ENCODE measurements at places on chromosomes 4 and X.

- no peak for DNase-seq
Observed at GRCh38 chr4:112818594-112818965, 181.6 kb downstream of the LARP7 start.

DNA sequence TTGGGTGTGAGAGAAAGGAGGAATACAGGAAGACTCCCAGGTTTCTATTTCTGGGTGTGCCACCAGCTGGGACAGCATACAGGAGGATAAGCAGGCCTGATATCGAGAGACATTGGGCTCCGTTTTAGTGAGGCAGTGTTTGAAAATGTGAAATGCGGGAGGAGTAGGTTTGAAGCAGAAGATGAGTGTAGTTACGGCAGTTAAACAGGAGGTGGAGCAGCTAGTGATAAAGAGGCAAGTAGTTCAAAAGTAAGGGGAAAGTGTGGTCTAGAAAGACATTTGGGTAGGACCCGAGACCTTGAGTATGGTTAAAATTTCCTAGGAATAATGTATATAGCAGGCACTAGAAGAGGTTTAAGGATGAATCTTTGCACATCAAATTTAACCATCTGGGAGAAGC lies 42.4 kb downstream of the DCUN1D4 start:
- DNase-seq, result no peak

- DNase-seq, result no peak
Observed at GRCh38 chr4:155099231-155099630, 109.2 kb upstream of the NPY2R start.

DNA sequence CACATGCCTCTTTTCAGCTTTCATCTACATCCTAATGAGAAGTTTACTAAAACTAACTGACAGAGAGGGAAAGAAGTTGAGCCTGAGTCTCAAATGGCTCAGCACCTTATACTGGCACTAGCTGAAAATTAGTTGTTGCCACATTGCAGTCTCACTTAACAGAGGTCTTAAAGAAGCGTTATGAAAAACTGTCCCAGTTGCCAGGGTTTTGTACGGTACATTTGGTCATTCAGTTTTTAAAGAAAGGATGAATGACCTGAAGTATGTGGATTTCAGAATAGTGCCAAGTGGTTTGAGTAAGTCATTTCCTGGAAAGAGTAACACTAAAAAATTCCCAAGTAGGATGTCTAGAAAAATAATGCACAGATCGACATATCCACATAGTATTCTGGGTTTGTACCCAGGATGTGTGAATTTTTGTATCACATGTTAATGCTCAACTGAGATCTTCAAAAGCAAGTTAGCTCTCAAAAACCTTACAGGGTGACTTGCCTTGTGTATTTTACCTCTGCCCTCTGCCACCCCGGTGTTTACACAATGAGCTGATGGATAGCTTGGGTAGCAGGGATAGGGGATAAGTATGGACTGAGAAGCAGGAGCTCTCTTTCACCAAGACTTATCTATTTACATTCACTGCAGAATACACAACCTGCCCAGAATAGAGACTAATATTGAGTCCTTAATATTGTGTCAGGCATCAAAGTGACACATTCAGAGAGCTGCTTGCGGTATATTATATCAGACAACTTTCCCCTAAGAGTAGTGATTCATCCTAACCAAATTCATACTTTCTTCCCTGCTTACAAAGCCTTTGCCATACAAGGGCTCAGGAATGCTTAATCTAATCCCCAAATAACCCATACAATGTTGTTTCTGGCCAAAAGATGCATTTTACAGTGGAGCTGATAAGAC lies 1075.7 kb upstream of the PABPC4L start:
- DNase-seq, result no peak

GRCh38 chr4:142556048-142556447 lies 290.1 kb downstream of the INPP4B start:
- no peak for DNase-seq

DNA sequence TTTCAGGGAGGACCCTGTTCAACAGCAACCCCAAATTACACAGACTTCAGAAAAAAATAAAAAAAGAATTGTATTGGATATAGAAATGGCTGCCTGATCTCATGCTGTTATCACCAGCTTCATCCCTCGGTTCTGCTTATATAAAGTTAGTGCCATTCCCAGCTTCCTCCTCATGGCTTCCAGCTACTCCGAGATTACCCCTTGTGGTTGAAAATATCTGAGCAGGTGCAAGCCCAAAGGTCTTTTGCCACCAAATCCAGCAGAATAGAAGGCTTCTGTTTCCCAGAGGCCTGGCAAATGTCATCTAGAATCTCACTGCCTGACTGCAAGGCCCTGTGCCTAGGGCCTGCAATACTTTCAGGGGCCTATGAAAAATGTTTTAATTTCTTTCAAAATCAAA lies 13.8 kb upstream of the HPGDS start:
- no peak for DNase-seq

DNA sequence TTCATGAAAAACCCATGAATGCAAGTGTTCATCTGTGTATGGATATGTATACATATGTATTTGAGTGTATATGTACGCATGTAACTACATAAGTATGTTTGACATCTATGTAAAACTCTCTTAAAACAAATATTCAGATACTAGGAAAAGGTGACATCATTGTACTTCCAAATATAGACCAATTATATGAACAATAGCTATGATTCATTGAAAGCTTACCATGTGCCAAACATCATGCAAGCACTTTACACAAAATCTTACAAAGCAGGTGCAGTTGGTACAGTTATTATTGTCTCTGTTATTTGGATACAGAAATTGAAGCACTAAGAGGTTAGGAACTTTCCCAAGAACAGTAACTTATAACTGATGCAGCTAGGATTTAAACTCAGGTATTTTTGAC lies 21.4 kb downstream of the MAGEB17 start:
- no peak for DNase-seq

GRCh38 chr4:109998867-109999584 lies 86.3 kb downstream of the EGF start:
- DNase-seq, result no peak

GRCh38 chr4:185793716-185794115 lies 18.3 kb downstream of the SORBS2 start:
- no peak for DNase-seq

DNA sequence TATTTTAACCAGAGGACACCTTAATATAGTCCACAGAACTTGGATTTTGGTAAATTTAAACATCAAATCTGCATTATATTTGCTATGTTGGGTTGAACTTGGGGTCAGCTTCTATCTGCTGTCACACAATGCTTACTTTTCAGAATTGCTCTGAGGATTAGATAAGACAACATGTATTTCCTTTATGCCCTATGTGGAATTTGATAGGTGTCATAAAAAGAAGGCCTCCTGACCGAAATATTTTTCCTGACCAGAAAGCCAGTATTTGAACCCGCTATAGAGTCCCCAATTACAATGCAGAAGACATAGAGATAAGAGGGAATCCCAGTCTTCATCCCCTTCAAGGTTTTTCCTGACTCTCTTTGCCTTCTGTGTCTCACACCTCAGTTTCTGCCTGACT lies 4.1 kb downstream of the MTTP start:
- no peak for DNase-seq

- no peak for DNase-seq
Observed at GRCh38 chr4:185711726-185712125, 100.3 kb downstream of the SORBS2 start.

GRCh38 chrX:111728096-111728495 lies 47.1 kb downstream of the ALG13 start:
- DNase-seq, result no peak

- DNase-seq, result no peak
Observed at GRCh38 chr4:94519925-94520789, 68.4 kb downstream of the PDLIM5 start.

DNA sequence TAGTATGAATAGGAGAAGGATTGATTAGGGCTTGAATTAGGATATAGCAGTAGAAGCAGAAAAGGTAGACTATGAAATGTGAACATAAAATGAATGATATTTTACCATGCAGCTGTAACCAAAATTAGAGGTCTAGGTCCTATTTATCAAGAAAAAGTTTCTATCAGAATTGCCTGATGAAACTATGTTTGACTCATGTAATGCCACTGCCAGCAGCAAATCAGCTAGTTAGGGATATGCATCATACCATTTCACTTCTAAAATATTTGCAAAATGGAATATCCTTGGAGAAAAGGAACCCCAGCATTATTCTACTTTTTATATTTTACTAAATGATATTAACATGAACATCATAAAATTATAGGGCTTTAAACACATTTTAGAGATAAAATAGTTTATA lies 188.4 kb downstream of the WDFY3 start:
- DNase-seq, result no peak

GRCh38 chr4:5030221-5030620 lies 11.0 kb upstream of the CYTL1 start:
- no peak for DNase-seq

DNA sequence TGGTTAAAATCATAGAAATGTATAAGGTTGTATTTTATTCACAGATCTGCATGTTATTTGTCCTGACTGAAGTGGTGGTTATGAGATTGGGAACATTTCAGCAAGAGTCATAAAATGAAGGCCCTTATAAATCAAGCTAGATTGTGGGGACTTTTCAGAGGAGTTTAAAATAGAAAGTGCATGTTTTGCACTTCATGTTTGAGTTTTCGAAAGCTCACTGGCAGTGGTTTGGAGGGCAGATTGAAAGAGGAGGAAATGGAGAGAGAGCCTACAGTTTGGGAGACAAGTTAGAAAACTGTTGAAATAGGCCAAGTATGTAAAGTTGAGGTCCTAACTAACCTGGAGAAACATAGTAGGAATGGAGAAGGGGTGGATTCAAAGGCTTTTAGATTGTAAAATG lies 124.9 kb downstream of the KDM6A start:
- no peak for DNase-seq

DNA sequence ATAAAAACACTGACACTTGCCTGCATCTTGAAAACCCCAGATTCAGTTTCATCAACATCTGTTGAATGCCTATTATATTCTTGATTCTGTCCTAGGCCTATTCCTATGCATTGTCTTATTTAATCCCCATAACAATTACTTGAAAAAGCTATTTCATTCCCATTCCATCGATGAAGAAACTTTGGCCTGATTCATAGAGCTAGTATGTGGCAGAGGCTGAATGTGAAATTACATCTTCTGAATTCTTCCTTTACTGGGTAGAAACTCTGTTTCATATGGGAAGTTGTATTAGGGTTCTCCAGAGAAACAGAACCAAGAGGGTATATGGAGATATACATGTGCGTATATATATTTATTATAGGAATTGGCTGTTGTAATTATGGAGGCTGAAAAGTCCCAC lies 35.0 kb upstream of the SLC4A4 start:
- no peak for DNase-seq

DNA sequence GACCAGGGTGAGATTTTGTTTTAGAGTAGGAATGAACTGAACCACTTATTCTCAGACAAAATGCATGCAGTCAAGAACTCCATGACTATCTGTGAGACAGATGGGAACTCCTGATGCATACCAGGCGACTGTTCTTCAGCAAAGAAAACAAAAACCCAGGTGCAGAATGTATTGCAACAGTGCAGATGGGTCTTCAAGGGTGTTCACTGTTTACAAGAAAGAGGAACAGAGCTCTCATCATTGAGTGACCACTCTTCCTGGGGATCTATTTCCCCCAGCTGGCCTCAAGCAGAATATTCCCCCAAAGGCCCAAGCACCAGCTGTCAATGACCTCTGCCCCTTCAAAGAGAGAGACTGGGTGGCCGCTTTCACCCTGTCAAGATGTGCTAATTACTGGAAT lies 39.7 kb upstream of the BMP3 start:
- DNase-seq, result no peak

DNA sequence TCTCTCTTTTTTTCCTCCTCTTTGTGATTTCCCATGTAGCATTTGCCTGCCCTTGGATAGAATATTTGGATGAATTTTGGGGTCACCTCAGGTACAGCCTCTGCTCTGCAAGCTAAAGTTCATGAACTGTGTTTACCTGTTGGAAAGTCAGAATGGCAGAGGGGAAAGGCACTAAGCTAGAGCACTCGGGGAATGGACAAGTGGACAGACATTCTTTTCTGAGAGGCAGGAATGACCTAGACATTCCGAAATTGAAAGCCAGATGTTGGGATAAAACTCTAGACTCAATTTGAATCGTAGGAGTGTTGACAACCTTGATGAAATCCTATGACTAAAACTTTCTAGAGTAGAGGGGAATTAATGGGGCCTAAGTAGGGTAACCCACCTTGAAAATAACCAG lies 56.1 kb downstream of the LUZP4 start:
- DNase-seq, result no peak

GRCh38 chr4:140372751-140373327 lies 607 bp upstream of the SCOC start:
- DNase-seq, result peak; percentile 5

- DNase-seq, result no peak
Observed at GRCh38 chr4:47561331-47561730, 76.3 kb downstream of the ATP10D start.

- no peak for DNase-seq
Observed at GRCh38 chrX:101759000-101759399, 99.3 kb upstream of the ARMCX2 start.

DNA sequence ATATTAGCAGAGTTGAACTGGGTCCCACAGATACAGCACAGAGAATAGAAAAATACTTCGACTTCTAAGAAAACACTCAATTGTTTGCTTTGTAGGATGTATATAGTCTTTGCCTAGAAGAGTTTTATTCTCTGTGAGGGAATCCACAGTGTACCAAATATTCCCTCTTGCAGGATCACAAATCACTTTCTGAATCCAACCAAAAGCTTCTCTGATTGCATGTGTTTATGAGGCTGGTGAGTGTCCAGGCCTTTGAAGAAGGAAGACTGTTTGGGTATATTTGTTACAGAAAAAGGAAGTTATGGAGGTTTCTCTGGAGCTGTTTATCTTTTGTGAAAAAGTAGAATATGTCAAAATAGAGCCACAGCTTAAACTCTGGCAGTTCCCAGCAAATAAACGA lies 423.2 kb downstream of the AFF2 start:
- DNase-seq, result no peak

DNA sequence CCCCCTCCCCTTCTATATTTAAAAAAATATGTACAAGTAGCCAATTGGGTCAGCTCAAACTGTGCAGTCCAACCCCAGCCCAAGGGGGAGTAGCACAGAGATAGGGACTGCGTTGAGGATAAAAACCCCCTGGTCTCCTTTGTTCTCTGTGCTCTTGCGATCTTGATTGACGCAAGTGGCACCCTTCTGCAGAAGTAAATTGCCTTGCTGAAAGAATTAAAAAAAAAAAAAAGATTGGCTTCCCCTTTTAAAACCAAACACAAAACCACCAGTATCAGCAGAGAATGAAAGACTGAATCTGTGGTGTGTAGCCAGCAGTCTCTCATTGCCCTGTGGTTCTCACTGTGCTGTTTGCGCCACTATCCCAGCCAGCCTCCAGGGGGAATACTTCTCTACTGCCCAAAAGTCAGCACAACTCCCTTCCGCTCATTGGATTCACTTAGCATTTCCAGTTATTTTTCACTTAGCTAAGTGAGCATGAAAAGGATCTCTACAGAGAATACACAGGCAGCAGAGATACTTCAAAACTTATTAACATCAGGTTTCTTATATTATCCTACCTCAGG lies 29.7 kb downstream of the MANBA start:
- DNase-seq, result no peak

GRCh38 chrX:45266456-45266855 lies 65.8 kb upstream of the DIPK2B start:
- no peak for DNase-seq
